NCI-H1092 (cell line): ENCODE measurements at places on chromosomes 1 and 21.

DNA sequence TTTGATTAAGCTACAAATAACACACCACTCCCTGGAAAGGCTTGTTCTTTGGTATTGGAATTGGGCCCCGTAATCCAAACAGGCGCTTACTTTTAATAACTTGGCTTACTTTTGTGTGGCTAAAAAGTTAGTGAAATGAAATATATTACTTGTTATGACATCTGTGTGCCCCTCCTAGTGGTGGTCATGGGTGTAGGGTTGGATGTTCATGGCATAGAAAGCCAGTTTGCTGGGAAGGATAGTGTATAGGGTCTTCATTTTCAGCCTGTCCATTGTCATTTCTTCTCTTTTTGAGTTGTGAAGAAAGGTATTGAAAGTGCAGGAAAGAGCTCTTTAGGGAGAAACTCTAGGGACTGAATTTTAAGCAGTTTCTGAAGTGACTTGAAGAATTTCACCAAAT lies 5.9 kb downstream of the CDC14A start:
- no peak for DNase-seq

DNA sequence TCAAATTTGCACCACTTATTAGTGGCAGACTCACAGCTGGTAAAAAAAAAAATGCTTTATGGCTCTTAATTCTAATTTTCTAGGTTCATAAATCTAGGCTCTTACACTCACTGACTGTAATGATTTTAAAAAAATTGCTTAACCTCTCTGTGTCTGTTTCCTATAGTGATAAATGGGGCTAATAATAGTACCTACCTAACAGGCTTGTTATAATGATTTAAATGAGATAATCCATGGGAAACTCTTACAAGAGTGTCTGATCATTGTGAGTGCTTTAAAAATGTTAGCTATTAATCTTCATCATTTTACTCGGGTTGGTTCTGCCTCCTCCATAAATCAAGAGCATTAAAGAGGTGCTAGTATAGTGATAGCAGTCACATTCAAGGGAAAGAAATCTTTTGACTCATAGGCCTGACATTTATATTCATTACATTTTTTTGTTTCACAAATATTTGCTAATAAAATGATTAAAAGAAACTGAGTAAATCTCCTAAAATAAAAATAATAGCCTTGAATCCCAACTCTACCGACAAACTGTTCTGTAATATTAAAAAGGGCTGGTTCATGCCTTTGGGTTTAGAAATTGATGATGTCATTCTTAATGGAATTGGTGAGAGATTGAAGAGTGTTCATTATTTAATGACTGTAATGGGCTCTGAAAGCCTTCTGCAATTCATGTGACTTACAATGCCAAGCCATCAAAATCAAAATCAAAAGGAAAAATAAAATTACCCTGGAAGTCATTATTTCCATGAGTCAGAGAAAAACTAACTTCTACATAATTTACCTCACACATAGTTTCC lies 93.9 kb upstream of the PALMD start:
- DNase-seq, result no peak

- no peak for DNase-seq
Observed at GRCh38 chr1:19923137-19923952, at the start of gene PLA2G2E. TSS of gene PLA2G2E (minus strand) at chr1:19923617. CDS start at chr1:19923559, 58 bp downstream.

GRCh38 chr1:117608758-117609157 lies 2.9 kb downstream of the TENT5C start:
- DNase-seq, result no peak

DNA sequence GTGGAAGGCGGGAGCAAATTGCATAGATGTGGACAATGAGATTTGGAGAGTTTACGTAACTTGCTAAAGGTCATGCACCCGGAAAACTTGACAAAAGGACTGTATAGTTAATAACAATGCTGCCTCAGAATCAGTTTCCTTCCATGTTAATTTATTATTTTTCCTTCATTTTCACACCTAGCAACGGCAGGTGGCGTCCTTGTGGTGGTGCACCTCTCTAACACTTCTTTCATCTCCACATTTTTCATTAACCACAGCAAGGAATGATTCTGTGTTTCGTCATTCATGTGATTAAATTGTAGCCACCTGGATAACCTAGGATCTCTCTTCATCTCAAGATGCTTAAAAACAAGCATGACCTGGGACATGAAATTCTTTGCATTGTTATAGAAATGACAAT lies 2133.0 kb downstream of the NCAM2 start:
- no peak for DNase-seq

- no peak for DNase-seq
Observed at GRCh38 chr1:68558321-68559026, 61.6 kb upstream of the DEPDC1 start.

GRCh38 chr1:171081314-171081753 lies 9.4 kb upstream of the FMO3 start:
- DNase-seq, result no peak

DNA sequence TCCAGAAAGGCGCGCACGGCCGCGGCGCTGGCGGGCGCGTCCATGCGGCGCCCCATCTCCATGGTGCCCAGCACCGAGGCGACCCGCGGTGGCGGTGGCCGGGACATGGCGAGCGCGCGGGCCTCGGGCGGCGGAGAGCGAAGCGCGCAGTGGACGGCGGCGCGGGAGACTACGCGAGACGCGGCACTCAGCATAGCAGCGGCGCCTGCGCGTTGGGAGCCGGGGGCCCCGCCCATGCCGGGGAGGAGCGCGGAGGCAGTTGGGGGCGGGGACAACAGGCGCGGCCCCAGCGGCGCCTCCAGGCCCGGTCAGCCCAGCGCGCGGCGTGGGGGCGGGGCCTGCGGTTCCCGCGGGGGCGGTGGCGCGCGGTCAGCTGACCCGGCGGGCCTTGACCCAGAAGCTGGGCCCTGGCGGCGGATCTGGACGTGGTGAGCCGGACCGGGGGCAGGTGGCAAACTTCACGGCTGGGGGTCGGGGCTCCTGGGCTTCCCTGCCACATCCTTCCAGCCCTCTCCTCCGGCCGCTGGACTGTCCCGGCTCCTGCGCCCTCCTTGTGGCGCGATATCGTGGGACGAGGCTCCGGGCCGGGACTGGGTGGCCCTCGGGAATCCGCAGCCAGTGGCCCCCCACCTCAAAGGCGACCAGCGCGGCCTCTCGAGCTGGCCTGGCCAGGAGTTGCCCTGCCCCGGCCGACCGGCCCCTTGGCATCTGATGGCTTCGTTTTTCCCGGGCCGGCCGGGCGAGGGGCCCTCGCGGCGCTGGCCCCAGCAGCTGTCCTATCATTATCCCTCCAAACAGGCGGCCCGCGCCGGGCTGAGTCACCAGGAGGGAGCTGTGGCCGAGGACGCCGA lies at the start of the genes AKR7A2 and SLC66A1:
AKR7A2 (minus strand) TSS at position 214 of the 851 bp plus-strand sequence; CDS start at position 194, 20 bp downstream.
SLC66A1 (plus strand) TSS at position 396 of the 851 bp plus-strand sequence. CDS start 5,352 bp downstream, outside the sequence.
- peak; percentile 91 for DNase-seq

- DNase-seq, result no peak
Observed at GRCh38 chr1:31658721-31659120, 14.0 kb upstream of the PEF1 start.

DNA sequence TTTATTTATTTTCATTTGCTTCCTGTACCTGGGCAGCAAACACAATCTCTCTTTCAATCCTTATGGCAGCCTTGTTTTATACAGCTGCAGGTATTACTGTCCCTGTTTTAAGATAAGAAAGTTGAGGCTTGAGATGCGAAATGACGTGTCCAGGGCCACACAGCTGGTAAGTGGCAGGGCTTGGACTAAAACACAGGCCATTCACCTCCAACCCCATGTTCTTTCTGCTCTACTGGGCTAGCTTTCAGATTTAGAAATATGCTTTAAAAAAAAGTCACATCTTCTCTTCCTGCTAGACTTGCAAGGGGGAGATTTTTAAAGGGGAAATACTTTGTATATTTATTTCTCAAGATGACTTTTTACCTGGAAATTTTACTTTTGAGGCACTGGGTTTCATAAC lies 62.8 kb downstream of the CNST start:
- DNase-seq, result no peak

DNA sequence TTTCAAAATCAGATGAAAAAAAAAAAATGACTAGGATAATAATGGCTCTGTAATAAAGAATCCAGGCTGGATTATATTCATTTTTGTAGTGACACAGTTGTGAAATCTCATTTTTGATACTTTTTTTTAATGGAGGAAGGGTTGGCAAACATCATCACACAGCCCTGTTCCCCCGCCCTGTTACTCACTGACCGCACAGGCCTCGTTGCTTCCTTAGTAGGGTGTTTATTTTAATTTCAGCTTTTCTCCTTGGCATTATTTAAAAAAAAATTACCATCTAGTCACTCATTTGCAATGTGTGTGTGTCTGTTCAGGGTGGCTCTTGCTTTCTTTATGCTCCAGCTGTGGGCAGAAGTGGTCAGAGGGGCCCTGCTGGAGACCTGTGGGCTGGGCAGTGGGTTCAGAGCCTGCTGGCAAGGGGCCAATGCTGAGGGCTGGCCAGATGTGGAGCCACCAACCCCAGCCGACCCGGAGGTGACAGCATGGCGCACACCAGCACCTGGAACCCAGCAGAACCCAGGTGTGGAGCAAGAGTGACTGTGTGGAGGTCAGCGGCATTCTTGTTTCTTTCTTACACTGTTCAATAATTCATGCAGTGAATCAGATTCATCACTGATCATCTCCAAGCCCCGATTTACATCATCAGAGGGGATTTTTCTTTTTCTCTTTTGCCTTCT lies 44.6 kb downstream of the ZSCAN20 start:
- DNase-seq, result no peak

DNA sequence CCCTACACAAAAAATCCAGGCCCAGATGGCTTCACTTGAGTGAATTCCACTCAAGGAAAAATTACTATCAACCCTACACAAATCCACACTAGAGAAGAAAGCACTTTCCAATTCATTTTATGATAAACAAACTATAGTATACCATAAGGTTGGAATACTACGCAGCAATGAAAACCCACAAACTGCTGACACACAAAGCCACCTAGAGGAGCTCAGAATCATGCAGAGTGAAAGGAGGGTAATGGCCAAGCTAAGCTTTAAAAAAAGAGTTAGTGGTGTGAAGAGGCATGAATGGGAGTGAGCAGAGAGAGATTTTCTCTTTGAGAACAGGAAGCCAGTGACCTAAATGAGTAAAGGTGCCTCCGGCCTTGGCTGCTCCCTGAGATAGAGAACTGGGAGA lies 93.7 kb downstream of the DHRS3 start:
- no peak for DNase-seq

GRCh38 chr1:162138599-162139181 lies 69.2 kb downstream of the NOS1AP start:
- DNase-seq, result no peak

- DNase-seq, result no peak
Observed at GRCh38 chr1:65002156-65002507, 35.8 kb upstream of the JAK1 start.

- DNase-seq, result no peak
Observed at GRCh38 chr1:231983588-231984193, 357.1 kb downstream of the DISC1 start.

DNA sequence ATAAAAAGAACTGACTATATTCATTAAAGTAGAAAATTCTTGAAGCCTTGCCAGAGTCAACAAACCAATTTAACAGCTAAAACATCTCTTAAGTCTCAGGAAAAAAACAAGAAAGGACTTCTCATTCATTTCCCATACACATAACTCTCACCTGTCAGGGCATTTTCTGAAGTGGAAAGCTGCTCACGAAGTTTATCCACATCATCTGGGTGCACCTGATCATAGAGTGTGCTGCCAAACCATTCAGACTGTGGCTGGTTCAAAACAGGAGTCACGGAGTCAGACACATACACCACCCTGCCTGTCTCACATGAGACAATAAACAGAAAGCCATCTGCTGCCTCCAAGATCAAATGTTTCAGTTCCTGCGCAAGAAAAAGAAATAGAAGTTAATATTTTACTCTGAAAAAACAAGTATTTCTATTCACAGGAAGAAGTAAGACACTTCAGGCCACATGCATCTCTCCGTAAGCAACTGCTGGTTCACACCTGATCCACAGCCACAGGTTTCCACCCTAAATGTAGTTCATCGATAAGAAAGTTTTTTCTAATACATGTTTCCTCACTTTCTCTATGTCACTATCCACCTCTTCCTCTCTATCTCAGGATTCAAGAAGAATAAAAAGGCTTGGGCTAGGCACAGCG lies 28.2 kb upstream of the CTSK start:
- no peak for DNase-seq

- no peak for DNase-seq
Observed at GRCh38 chr21:43269440-43269839, 100.6 kb downstream of the CRYAA start.

DNA sequence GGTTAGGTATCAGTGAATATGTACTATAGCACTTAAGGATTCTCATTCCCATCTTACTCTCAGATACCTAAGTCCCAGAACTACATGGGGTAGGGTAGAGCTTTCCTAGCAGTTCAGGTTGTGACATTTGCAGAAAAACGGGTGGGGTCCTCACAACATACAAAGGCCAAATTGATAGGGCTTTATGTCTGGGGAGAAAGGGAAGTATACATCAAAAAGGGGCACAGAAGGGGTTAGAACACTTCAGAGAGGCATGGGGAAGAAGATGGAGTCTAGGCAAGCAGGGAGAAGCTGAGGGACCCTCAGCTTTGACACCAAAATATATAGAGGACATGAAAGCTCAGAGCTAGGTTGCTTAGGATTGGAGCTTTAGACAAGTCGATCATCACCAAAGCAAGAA lies 3.6 kb downstream of the UROD start:
- DNase-seq, result no peak

GRCh38 chr1:7574121-7575040 lies 196.7 kb upstream of the VAMP3 start:
- DNase-seq, result peak; percentile 62

GRCh38 chr1:77504986-77505385 lies 177.5 kb downstream of the ZZZ3 start:
- DNase-seq, result no peak
